ENCODE measurements at places on chromosomes 11 and 22.
A peak's percentile ranks its signal among the peaks of the same experiment; 100 is the strongest.

GRCh38 chr22:20211997-20212753 lies 55.9 kb downstream of the RTN4R start:
- no peak for DNase-seq

GRCh38 chr22:25136953-25137576 lies 62.6 kb upstream of the CRYBB3 start:
- DNase-seq: no peak

GRCh38 chr11:89181111-89181510 lies 3.4 kb downstream of the TYR start:
- no peak for DNase-seq

DNA sequence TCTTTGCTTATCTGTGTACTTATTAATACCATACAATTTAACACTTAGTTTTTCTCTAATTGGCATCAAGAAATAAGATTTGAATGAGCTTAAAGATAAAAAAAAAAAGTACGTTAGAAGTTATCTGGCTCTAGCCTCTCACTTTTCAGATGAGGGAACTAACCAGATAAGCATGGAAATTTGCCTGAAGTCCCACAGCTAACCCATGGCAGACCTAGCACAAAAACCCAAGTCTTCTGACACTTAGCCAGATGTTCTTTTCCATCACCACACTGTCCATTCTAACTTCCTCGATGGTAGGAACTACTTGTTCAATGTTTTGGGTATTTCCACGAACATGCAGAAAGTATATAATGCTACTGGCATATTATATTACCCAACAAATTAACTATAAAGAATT lies 7.4 kb upstream of the SOX6 start:
- no peak for DNase-seq

DNA sequence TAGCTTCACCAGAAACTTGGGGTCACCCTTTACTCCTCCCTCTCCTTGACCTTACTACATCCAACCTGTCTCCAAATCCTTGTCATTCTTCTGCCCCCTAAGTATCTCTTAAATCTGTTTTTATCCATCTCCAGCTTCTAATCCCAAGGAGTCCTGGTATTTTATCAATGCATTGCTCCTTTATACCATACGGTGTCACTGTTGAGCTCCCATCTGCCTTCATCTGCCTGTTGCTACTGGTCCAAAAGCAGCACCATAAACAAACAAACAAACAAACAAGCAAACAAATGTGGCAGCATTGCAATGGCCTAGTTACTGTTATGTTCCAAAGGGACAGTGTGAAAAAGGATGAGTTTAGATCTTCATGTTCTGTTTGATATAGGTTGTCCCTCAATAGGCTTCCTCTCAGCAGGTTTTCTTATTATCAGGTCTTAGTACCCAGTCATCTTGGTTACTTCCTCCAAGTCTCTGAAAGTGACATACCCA lies 34.2 kb downstream of the DNHD1 start:
- peak; percentile 33 for DNase-seq

DNA sequence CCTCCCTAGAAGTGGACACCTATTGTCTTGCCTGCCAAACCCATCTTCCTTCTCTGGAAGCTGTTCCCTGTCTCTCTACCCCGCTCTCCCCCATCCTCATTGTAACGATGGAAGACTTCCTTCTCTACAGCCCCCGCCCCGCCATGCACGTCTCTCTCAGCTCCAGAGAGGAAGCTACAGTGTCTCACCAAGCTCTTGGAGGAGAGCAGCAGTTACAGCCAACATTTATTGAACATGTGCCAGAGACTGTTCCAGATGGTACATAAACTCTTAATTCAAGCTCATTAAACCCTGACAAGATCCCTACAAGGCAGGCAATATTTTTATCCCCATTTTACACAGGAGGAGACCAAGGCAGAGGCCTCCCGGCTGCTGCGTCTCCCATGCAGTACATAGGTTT lies 15.1 kb downstream of the MCHR1 start:
- DNase-seq: no peak

DNA sequence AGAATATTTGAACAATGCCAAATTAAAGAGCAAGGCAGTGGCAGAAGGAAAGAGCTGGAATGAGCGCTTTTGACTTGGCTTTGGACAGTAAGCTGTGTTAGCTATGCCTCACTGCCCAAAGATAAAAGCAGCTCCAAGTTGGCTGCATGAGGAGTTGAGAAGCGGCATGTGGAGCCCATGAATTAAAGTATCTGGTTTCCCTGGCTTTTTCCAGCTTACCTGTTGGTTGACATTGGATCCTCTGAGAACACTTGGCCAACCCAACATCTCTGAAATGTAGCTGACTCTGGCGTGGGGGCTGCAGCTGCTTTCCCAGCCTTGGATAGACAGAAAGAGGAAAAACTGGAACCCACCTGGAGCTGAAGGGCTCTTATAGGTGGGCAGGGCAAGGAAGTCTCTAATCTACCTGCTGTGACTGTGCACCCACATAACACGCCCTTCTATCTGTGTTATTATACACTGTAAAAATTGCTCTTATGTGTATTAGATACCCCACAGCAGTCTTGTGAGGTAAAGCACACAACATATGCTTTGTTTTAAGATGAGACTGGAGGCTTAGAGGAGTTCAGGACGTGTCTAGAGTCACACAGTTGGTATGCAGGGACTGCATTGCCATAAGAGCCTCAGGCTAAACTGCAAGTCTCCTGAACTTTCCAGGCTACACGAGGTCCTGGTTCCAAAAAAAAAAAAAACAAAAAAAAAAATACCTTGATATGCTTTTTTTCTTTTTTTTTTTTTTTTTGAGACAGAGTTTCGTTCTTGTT lies 5.8 kb downstream of the UBASH3B start:
- peak; percentile 56 for DNase-seq

GRCh38 chr22:21712751-21713427 lies 22.7 kb downstream of the YPEL1 start:
- peak; percentile 75 for DNase-seq

- no peak for DNase-seq
Measured at GRCh38 chr22:26570115-26570514, 19.8 kb downstream of the TPST2 start.

DNA sequence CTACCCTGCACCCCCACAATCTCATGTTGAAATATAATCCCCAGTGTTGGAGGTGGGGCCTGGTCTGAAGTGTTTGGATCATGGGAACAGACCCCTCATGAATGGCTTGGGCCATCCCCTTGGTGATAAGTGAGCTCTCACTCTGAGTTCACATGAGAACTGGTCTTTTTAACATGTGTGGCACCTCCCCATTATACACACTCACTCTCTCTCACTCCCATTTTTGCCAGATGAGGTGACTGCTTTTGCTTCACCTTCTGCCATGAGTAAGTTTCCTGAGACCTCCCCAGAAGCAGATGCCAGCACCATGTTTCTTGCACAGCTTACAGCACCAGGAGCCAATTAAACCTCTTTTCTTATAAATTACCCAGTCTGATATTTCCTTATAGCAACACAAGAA lies 32.1 kb upstream of the DRD2 start:
- no peak for DNase-seq

GRCh38 chr11:68825571-68825970 lies 16.1 kb downstream of the CPT1A start:
- DNase-seq: no peak
